ENCODE measurements at places on chromosomes 2 and 18. TPM values are rescaled to one million over a fixed set of nuclear protein-coding genes. Genes with fewer than 3 reads are reported as not detected.

Gene RAB11FIP5
- total RNA-seq: 16.6 TPM

Gene SOCS6
- total RNA-seq: 3.1 TPM

Gene SLC5A7
- not detected for total RNA-seq

Gene AMER3
- not detected for total RNA-seq

Gene KCNJ3
- not detected for total RNA-seq

Gene SLC11A1
- 0.32 TPM for total RNA-seq

Gene OSBPL6
- total RNA-seq: 1.1 TPM

Gene MRO
- not detected for total RNA-seq

Gene DCC
- not detected for total RNA-seq

Gene IL1RN
- total RNA-seq: 3.0 TPM

Gene HOXD1
- total RNA-seq: not detected

Measured in T-helper 1 cell treated with Interleukin-12 subunit alpha and Interleukin-12 subunit beta and Interleukin-4 antibody, amounts not matched to agents 30 ng/mL and 1 ng/mL, for 36 hours (primary cell).